ENCODE measurements at places on chromosomes 7 and 10.
A peak's percentile ranks its signal among the peaks of the same experiment; 100 is the strongest.

- DNase-seq = no peak
These were observed 7.3 kb upstream of the ELFN1 start for GRCh38 chr7:1662767-1663166.

DNA sequence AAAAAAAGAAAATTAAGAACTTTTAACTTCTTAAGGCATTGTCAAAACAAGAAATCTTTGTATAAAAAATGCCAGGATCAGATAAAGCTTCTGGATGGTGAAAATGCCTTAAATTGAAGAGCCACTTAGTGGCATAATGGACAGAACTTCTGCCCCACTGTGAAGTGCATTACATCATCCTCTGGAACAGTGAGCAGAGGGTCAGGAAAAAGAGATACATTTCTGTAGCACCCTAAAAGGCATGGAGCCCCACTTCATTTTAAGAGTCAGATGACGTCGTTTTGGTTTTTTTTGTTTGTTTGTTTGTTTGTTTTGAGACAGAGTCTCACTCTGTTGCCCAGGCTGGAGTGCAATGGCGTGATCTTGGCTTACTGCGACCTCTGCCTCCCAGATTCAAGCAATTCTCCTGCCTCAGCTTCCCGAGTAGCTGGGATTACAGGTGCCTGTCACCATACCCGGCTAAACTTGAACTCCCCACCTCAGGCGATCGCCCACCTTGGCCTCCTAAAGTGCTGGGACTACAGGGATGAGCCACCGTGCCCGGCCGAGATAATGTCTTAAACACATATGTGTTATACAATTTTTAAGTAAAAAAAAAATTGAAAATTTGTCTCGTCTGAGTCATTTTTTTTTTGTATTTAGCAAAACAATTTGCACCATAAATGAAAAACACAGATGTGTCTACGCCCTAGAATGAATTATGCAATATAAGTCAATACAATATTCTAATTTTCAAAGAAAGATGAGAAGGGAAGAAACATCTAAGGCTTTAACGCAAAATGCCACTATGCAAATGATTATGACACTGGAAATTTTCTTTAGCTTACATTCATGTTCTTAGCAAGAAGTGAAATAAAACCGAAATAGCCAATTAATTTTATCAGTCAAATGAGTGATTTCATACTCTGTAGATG lies 29.2 kb downstream of the SLC13A1 start:
- no peak for DNase-seq

GRCh38 chr10:17010363-17011145 lies 119.1 kb downstream of the CUBN start:
- DNase-seq = no peak

GRCh38 chr10:95906677-95907455 lies 909 bp upstream of the CC2D2B start:
- DNase-seq = peak; percentile 15

DNA sequence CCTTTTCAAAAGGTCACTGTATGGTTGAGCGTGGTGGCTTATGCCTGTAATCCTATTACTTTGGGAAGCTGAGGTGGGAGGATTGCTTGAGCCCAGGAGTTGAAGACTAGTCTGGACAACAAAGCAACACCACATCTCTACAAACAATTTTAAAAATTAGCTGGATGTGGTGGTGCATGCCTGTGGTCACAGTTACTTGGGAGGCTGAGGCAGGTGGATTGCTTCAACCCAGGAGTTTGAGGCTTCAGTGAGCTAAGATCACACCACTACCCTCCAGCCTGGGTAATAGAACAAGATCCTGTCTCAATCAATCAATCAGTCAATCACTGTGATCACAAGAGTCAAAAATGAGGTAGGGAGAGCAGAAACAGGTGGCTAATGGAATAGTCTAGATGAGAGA lies 97.0 kb downstream of the SUGCT start:
- DNase-seq = no peak

DNA sequence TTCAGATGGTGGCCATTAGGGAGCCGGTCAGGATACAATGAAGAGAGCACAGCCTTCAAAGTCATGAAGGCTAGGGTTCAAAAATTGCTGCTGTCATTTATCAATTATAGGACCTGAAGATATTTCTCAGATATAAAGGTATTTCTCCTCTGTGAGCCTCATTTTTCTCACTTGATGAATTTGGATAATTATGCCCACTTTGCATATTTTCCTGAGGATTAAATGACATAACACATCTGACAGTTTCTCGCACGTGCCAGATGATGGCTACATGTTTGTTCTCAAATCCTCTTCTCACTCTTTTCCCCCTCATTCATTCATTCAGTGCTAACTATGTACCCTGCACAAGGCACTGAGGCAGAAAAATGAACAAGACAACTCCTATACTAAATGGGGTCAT lies 391.6 kb downstream of the INHBA start:
- DNase-seq = no peak

DNA sequence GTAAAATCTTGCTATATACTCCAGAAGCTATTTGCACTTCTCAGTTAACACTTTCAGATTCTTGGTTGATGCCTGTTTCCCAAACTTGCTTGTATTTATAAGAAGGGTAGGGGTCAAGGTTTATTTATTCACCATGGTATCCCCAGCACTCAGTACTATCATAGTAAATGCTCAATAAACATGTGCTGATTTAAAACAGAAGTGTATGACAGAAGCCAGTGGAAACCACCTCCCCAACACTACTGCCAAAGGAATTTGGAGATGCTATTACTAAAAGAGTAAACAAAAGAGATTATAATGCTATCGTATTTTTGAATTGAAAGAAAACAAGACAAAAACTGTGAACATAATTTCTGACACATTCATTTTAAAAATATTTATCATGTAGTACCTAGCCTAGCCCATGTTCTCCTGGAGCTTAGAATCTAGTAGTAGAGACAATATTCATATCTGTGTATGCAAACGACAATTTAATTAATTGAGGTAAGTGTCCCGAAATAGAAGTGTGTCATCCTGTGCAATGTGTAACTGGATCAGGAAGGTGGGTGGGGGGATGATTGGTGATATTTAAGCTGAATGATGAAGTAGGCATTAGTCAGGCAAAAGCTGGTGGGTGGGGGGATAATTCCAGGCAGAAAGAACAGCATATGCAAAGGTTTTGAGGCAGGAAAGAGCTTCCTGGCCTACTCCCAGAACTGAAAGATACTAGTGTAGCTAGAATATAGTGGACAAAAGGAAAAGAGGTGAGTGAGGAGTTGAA lies 77.5 kb downstream of the HGF start:
- no peak for DNase-seq

DNA sequence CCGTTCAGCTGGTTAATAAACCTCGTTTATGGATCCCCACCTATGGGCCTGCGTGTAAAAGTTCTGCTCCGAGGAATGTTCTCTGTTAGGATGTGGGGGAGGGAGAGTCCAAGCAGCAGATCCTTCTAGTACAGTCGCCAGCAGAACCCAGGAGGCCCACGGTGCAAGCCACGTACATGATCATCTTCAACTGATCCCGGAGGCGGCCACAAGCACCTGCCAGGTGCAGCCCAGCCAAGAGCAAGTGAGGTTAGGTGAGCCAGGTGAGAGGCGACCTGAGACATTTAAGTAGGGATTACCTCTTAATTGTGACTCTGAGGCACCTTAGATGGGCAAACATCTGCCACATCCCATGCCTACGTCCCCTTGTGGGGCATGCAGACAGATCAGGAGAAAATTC lies 18.0 kb upstream of the FGFR2 start:
- no peak for DNase-seq

- DNase-seq = no peak
These were observed 27.4 kb downstream of the POM121L12 start for GRCh38 chr7:53062796-53063195.

GRCh38 chr7:149282331-149282655 lies 20.3 kb downstream of the ZNF783 start:
- DNase-seq = no peak

DNA sequence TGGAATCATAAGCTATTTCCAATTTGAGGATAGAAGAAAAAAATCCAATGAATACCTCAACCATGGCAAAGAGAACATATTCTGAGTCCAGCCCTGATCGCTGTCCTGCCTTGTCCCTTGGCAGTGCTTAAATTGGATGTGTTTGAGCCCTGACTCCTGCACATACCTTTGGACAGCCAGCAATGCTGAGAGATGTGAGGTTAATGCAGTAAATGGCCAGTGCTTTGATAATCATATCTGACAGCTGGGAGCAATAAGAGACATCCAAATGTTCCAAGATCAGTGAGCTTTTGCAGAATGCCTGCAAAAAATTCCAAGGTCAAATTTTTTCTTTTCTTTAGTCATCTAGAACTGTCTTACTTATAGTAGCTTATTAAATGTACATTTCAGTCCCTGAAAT lies 80.1 kb upstream of the LRRC17 start:
- DNase-seq = no peak

GRCh38 chr7:77482015-77482414 lies 55.1 kb upstream of the PTPN12 start:
- DNase-seq = no peak

- DNase-seq = no peak
These were observed 864.8 kb downstream of the GATA3 start for GRCh38 chr10:8919280-8919679.

GRCh38 chr7:16675277-16675676 lies 29.3 kb downstream of the BZW2 start:
- DNase-seq = no peak

GRCh38 chr10:76150876-76151288 lies 719.5 kb downstream of the LRMDA start:
- DNase-seq = no peak

DNA sequence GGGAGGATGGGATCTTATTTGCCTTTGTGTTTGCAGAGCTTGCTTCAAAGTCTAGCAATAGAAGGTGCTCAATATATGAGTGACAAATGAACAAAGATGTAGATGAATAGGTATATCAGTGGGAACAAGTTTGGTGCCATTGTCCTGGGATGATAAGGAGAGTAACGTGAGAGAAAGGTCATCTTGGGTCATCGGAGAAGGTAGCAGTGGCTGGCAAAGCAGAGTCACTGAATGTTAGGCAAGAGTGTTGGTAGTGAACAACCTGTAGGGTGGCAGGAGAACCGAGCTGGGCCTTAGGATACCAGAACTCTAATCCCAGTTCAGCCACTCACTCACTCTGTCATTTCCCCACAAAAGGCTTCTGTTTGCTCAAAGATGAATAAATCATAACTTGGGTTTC lies 87.2 kb downstream of the CCDC71L start:
- DNase-seq = no peak

DNA sequence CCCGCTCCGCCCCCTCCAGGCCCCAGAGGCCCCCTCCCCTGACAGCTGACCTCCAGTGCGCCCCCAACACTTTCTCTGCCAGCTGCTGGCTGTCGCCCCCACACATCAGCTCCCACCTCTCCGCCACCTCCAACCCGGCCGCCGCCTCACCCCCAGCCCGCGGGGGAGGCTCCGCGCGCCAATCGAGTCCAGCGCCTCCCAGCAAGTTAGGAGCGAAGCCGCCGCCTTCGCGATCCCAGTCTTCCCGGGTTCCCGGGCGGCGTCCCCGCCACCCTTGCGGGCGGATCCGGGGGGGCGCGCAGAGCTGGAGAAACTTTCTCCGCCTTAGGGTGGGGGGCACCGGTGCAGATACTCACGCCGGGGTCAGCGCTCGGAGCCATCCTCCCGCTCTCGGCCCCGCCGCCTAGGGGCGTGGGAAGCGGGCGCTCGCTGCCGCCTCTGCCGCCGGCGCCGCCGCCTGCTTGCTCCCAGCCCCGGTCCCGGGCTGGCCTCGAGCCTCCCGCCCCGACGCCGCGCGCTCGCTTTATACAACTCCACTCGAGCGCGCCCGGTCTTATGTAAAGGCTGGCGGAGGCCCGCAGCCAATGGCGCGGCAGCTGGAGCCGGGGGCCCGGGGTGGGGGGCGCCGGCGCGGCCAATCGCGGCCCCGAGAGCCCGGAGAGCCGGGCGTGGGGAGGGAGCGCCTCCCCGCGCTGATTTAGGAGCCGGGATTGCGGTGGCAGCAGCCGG lies at the start of gene CRTAC1:
Gene CRTAC1 (minus strand): TSS at position 529 of the 729 bp plus-strand sequence. CDS start 149 bp downstream, at position 380.
- DNase-seq = no peak

GRCh38 chr10:132449051-132449810 lies 52.2 kb downstream of the PWWP2B start:
- no peak for DNase-seq

GRCh38 chr10:119801998-119802538 lies 70.6 kb downstream of the MCMBP start:
- no peak for DNase-seq

DNA sequence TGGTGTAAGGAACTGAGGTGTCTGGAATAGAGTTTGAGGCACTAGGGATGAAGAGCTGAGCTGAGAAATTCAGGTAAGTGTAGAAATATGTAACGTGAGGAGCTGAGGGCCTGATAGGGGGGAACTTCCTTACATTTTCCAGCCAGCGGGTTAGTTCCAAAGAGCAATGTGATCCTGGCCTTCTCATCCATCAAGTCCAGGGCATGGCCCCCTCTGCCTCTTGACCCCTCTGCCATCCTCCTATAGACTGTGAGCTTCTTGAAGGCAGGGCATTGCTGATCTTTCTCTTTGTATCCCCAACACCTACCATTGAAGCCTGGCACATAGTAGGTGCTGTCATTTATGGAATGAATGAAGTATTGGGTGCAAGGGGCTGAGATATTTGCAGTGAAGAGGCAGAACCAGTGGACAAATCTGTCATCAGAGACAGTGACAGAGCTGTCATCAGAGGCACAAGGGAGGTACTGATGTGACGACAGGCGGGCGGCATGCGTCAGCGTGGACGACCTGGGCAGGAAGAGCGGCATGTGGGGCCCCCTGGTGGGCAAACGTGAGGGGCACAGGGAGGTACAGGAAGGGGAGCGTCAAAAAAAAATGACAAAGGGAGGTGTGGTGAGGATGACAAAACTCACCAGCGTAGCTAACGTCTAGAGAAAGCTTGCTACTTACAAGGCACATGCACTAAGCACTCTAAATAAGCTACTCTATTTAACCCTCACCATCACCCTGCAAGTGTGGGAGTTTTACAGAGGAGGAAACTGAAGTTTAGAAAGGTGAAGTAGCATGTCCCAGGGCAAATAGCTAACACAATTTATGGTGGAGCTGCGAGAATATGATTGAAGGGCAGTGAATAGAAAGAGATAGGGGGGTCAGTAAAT lies 5.2 kb upstream of the CAMK2G start:
- peak; percentile 94 for DNase-seq

- no peak for DNase-seq
These were observed 180.4 kb downstream of the RNF133 start for GRCh38 chr7:122518488-122518887.

DNA sequence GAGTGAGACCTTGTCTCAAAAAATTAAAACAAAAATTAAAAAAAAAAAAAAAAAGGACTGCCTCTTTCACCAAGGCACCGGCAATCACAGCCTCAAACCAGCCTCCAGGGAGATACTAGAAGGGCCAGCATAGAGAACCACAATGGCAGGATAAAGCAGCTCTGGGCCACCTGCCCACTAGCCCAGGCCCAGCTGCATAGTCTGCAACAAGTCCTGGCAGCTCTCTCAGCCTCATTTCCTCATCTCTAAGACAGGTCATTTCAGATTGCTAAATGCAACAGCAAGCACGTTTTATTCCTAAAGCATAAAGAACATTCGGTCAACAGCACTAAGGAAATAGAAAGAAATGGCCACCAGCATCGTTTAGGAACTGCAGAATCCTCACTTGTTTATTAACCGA lies 28.8 kb downstream of the XPNPEP1 start:
- DNase-seq = no peak
